Daoy (cell line): ENCODE measurements at places on chromosomes 3 and 15.
A peak's percentile ranks its signal among the peaks of the same experiment; 100 is the strongest.

GRCh38 chr3:53834429-53835095 is 11.7 kb downstream of the CHDH start:
- DNase-seq = no peak

DNA sequence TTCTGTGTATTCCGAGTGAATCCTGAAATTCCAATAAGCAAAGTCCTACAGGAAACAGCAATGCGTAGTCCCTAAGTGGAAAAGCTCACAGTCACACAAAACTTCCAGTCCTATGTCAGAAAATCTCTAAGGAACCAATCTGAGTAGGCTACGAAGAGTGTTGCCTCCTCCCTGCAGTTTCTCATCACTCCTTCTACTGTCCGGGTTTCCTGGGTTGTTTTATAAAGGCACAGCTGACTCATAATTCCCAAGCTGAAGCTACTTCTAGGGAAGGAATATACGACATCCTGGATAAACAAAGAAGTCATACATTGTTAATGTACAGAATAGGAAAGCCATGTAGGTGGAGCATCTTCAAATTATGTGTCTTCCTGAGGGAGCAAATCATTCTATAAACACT is 65.7 kb upstream of the RGMA start:
- no peak for DNase-seq

DNA sequence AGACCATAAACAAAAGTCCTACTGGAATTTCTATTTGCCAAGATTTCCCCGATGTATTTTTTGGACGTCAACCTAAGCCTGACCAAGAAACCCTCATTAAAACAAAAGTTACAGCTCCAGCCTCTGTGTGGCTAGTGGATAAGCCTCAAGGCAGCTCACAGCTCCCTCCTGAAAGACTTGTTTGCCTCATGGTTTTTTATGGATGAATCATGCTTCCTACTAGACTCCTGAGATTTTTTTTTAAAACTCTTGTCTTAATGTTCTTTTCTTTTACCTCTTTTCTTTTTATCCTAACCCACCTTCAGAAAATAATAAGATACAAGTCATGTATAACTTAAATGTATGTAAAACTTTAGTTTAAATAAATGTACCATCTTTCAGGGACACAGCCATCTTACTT is 52.4 kb downstream of the SUCNR1 start:
- DNase-seq = peak; percentile 82

GRCh38 chr15:73959012-73959581 is 32.8 kb downstream of the LOXL1 start:
- DNase-seq = peak; percentile 53

GRCh38 chr3:23553353-23553752 is 252.4 kb upstream of the UBE2E1 start:
- DNase-seq = no peak
